Neural crest cell (in vitro differentiated cells): ENCODE measurements at places on chromosomes 13 and 19. TPM values are rescaled to one million over a fixed set of nuclear protein-coding genes. Genes with fewer than 3 reads are reported as not detected.

DNA sequence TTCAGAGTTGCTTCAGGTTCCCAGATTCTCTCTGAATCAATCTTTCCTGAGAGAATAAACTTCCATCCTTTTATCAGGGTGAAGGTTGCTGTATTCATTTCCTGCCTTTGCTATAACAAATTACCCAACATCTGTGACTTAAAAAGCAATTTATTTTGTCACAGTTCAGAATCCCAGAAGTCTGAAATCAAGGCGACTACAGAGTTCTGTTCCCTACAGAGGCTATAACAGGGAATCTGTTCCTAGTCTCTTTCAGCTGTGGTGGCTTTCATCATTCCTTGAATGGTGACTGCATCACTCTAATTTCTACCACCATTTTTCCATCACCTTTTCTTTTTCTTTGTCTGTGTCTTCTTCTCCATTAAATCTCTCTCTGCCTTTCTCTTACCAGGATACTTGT is 459.3 kb upstream of the PRR20A start:
- no peak for DNase-seq

DNA sequence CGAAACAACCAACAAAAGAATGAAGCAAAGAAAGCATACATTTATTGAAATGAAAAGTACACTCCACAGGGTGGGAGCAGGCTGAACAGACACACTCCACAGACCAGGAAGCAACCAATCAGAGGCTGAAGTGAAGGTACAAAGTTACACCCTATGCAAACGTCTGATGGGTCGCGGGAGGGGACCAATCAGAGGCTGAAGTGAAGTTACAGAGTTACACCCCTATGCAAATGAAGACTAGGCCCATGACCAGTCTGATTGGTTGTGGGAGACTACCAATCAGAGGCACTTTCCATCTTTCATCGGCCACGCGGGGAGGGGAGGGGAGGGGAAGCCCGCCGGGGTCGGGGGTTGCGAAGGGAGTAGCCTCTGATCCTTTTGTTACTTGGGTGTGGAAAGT is 12.4 kb upstream of the FBL start:
- no peak for DNase-seq

- no peak for DNase-seq
Measured at GRCh38 chr13:103196356-103196755, 130.1 kb upstream of the SLC10A2 start.

DNA sequence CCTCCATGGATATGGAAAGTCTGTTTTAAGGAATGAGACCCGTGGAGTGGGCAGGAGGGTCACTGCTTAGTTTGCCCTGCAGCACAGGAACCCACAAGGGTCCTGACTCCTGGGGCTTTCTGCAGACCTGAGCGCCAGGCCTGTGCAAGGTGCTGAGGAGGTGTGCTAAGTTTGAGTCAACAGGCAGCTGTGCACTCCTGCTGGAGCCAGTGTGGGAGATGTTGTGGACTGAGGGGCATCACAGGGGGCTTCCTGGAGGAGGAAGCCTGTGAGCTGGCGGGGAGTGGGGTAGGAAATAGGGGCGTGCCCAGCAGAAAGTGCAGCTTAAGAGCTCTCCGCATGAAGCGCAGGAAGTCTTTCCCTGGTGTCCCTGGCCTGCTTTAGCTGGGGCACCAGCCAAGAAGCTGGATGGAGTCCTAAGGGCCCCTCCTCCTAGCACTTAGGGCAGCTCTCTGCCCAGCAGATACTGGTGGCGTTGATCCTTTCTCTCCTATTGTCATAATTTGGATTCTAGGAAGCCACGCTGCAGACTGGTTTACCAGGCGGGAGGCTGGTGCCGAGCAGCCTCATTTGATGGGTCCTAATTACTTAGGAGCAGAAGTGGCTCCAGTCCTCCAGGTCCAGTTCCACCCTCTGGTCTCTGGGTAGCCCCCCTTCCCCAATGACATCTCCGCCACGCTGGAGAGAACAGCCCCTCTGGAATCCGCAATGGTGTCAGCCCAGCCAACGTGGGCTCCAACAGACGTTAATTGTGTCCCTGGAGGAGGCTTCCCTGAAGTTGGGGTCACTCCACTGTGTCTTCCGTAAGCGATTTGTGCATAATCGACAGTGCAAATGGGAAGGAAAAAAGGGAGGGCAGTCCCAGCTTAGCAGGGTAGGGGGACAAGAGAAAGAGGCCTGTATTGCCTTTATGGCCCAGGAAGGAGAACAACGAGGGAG is 309.2 kb downstream of the ZNF536 start:
- no peak for DNase-seq

- DNase-seq = no peak
Measured at GRCh38 chr19:31149441-31149941, 199.7 kb downstream of the TSHZ3 start.

- DNase-seq = no peak
Measured at GRCh38 chr19:50729894-50730293, 6.7 kb downstream of the CLEC11A start.

DNA sequence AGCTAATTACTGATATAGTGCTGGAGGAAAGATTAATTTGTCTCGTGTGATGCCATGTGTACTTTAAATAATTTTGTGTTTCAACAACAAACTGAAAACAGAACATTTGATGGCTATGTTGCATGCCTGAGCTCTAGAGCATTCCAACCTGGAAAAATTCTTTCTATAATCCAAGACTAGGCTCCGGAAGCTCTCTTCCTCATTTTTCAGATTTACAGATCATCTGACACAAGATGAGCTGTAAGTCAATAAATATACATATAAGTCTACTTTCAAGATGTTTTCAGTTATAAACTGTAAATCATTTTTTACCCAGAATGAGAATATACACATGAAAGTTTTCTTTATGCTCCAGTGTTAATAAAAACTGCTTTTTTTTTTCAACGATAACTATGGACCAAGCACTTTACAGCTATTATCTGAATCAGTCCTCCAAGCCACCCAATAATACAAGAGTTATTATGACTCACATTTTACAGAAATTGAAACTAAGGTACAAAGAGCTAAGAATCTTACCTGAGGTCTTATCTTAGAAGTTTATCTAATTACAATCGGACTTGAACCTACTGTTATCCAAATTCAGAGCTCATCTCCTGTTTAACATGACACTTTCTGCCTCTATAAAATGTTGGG is 6.4 kb upstream of the FOXO1 start:
- DNase-seq = no peak

DNA sequence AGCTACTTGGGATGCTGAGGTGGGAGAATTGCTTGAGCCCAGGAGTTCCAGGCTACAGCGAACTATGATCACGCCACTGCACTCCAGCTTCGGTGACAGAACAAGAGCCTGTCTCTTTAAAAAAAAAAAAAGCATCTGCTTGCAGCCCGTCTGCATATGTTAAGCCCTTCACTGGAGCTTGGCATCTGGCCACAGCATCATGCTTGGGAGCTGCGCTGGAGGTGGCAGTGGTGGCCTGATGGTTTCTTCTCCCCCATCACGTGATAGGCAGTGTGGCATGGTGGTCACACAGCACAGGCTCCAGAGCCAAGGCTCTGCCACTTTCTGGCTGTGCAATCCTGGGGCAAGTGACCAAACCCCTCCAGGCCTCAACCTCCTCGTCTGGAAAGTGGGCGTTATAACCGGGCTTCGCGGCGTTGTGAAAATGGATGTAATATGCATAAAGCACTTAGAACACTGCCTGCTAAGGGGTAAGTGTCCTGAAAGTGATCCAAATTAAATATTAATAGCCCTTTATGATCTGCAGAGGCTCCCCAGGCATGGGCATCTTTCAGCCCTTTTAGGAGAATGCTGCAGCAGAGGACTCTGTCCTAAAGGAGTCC is 24.4 kb downstream of the MARK4 start:
- no peak for DNase-seq

DNA sequence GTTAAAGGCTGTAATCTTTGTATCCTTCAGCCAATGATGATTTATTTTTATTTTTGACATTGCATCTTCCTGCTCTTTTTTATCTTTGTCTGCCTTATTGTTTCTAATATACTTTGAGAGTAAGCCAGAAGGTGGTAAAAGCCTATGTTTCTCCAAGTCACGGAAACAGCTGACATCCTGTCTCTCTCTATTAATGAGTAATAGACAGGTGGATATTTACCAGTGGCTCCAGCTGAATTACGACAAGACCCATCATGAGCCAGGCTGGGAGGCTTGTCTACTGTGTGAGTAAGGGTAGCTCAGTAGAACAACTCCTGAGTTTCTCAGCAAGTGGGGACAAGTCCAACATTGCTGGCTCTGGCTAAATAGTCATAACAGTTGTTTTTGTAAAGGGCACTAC is 166.6 kb downstream of the NDFIP2 start:
- DNase-seq = no peak

- DNase-seq = no peak
Measured at GRCh38 chr19:16571283-16571682, 932 bp downstream of the SLC35E1 start.

DNA sequence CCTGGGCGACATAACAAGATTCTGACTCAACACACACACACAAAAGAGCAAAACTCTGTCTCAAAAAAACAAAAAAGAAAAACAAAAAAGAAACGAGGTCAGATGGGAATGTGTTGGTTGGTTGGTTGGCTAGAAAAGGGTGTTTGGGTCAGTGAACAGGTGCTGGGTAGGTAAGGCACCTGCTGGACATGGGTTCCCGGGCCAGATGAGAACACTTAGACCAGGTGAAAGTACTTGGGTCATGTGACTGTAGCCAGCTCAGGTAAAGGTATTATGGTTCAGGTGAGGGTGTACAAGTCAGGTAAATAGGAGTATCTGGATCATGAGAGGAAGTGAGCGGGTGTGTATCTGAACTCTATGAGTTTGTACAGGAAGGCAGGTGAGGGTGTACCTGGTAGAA is 14.5 kb upstream of the ZNF414 start:
- DNase-seq = no peak

DNA sequence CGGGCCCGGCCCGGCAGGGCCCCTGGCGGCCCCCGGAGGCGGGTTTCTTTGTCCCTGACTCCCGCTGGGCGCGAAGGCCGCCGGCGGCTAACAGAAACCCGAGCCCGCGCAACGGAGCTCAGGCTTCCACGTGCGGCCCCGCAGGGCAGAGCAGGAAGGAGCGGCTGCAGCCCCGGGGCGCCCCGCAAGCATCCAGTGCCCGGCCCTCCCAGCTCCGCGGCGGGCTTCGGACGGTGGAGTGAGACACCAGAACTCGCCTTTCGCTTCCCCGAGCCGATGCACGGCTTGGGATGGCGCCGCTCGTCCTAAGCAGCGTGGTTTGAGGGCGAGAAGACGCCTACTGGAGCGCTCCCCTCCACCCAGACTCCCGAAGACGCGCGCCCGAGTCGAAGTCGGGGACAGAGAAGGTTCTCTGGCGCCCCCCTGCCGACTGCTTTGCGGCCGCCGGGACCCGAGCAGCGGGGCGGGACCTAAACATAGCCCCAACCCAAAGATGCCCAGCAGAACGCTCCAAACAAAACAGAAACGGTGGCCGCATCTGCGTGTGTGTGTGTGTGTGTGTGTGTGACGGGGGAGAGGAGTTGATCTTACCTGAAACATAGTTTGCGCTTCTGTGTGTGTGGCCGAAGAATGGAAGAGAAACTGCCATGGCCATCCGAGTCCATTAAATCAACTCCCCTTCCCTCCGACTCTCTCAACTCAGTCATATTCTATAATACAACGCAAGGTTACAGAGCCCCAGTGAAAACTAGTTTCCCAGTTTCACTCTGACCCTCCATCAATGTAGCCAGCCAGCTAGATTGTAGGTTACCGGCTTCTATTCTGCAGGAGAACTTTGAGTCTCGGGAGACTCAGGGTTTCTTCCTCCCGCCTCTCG is 629 bp upstream of the FGF9 start:
- peak; percentile 67 for DNase-seq

DNA sequence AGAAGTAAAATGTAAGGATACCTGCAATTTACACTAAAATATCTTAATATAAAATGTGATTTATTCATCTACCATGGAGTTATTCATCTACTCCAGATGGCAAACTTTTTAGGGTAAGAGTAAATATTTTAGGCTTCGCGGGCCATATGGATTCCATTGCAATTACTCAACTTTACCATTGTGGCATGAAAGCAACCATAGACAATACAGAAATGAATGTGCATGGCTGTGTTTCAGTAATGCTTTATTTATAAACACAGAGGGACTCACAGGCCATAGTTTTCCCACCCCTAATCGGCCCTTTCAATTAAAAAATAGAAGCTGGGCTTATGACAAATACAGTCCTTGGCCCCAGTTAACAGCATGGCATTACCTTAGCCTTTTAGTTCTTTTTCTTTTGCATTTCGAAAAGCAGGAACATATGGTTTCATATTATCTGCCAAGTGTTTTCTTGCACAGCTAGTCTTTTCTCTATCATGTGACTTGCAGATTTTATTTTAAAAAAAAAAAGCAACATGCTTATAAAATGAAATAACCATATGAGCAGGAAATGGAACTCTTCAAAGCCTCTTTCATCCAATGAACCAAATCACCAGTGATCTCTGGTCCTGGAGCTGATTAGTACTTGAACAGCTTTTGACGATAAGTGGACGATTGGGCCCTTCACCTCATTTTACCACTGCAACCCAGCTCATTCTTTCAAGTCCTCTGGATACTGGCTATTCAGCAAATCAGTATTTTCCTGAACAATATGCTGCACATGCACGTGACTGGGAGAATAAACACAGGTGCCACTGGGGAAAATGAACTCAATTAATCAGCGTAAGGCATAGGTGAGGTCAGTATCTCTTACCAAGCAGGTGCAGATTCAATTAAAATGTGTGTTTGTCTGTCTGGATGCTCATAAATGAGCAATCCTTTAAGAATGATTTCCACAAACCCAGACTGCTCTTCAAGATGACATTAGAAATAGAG is 63.9 kb downstream of the LHFPL6 start:
- DNase-seq = no peak

- no peak for DNase-seq
Measured at GRCh38 chr19:615619-616018, 17.7 kb downstream of the POLRMT start.

DNA sequence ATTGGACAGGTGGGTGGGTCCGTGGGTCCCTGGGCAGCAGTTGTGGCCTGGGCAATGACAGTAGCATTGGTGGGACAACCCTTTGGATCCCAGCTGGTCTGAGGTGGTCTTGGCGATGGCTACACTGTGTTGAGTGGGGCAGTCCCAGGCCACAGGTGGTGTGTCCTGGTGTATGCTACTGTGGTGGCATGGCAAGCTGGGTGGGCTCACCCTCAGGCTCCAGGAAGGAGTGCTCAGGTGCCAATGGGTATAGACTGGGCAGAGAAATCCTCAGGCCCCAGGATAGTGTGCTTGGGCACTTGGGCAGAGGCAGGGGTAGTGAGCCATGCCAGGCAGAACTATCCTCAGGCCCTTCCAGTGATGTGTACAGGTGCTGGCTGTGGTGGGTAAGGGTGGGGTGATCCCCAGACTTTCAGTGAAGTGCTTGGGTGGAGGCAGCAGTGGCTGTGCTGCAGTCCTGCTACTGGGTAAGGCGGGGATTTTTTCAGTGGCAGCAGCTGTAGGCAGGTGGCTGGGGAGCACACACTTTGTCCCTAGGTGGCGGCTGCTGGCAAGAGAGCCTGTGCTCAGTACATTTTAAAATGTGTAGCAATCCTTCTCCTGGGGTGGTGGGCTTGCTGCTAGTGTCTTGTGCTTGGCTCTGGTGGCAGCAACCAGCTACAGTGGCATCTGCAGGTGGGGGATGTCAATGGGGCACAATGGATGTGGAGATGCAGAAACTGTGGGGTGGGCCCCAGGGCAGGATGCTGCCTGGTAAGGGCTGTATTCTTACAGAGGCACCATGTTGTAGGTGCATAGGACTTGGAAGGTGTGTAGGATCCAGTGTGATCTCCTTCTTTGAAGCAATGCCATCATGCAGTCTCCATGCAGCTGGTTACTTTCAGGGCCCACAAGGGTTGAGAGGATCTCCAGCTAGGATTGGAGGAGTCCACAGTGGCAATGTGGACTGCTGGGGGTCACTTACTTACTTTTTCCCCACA is 64.9 kb downstream of the DNAJC3 start:
- DNase-seq = no peak

Gene APOE
- 12.2 and 13.1 TPM in 2 replicates for total RNA-seq

Gene TRIP10
- 19.0 and 20.6 TPM in 2 replicates for total RNA-seq

Gene RFX2
- 17.2 and 19.2 TPM in 2 replicates for total RNA-seq

Gene CCDC169
- 1.7 and 3.5 TPM in 2 replicates for total RNA-seq

Gene DPF1
- total RNA-seq = 31.7 and 35.5 TPM in 2 replicates

Gene PLEKHJ1
- 132 and 137 TPM in 2 replicates for total RNA-seq
